ENCODE measurements at places on chromosomes 1 and 21.

GRCh38 chr1:118948846-118949245, 39.3 kb downstream of the TBX15 start:
- no peak for DNase-seq

GRCh38 chr1:228181645-228182034, 16.0 kb downstream of the IBA57 start:
- DNase-seq = no peak

- no peak for DNase-seq
Measured at GRCh38 chr1:47399138-47399845, 16.8 kb upstream of the FOXE3 start.

DNA sequence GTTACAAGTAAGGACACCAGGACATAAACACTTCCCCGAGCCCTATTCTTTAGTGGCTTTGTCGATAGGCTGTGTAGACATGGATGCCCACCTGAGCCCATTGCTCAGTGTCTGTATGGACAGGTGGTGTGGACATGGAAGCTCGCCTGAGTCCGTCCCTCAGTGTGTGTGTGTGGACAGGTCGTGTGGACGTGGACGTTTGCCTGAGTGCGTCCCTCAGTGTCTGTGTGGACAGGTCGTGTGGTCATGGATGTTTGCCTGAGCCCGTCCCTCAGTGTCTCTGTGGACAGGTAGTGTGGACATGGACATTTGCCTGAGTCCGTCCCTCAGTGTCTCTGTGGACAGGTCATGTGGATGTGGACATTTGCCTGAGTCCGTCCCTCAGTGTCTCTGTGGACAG, 38.7 kb upstream of the COL6A2 start:
- no peak for DNase-seq

DNA sequence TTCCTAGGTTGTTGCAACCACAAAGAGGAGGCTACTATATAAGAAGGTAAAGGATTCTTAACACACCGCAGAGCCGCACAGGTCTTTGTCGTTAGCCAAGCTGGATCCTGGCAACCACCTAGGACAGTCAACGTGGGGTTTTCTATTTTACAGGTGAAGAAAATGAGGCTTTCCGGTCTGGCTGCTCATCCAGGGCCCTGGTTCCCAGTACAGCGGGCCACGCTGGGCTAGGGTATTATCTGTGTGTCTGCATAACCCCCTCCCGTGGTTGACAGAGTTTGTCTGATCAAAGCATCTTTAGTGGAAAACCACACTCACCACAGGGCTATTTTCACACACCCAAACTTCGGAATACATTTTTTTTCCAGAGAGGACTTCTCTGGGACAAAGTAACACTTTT, 39.0 kb upstream of the PDE9A start:
- no peak for DNase-seq

DNA sequence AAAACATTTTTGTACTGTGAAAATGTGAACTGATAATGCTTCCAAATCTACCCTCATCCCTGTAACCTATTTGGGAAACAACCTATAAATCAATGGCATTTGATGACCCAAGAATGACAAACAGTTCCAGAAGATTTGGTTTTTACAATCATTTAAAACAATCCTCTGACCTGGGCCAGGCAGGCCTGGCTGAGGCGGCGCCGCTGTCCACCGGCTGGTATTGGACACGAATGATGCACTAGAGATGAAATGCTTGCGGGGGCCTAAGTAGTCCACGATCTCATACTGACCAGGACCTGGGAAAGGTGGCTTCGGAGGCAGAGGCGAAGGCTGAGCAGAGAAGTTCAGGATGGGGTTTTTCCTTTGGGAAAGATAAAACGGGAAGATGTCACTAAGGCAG, 41.5 kb downstream of the GRHL3 start:
- DNase-seq = no peak

DNA sequence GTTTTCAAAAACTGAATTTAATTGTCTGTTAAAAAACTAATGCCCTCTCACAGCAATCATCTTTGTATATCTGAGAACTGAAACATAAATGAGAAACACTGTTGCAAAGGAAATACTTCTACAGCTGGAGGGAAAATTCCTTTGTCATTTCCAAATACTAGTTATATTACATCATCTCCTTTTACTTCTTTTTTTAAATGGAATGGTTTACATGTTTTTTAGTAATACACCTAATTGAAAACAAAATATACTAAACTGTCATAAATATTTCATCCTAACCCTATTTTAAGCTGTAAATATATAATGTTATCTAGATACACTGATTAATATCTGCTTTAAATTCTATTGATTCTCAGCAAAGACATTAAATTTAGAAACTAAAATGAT, 19.1 kb downstream of the CDC42BPA start:
- DNase-seq = no peak

GRCh38 chr1:19430121-19431068, 54.9 kb downstream of the CAPZB start:
- no peak for DNase-seq

GRCh38 chr1:8097077-8097799, 71.1 kb upstream of the ERRFI1 start:
- no peak for DNase-seq

DNA sequence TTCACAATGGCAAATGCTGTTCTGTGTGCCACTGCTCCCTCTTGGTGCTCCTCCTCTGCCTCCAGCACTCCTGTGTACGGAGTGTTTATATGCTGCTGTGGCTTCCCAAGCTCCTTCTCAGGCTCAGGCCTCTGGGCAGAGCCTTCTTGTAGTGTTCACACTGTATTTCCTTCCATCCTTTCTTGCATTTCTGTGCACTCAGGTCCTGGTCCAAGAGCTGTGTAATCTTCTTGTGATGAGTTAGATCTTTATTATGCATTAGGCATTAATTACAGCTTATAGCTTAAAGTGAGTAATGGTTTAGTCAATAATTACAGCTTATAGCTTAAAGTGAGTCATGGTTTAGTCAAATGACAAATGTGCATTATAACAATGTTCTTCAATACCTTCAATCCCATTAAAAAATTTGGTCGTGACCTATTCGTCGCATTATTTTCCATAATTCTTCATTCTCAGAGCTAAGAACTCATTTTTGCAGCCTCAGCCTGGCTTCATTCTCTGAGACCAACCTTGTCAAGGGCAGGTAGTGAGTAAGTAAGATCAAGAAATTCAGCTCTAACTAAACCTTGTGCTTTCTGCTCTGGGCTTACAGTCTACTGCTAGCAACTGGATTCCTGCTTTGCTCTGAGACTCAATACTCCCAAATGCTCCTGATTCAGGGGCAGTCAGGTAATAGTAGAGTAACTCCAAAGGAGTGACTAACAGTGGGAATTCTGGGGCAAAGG, 154.5 kb upstream of the SPAG17 start:
- no peak for DNase-seq

- DNase-seq = no peak
Measured at GRCh38 chr1:118366286-118366685, 181.3 kb upstream of the SPAG17 start.

DNA sequence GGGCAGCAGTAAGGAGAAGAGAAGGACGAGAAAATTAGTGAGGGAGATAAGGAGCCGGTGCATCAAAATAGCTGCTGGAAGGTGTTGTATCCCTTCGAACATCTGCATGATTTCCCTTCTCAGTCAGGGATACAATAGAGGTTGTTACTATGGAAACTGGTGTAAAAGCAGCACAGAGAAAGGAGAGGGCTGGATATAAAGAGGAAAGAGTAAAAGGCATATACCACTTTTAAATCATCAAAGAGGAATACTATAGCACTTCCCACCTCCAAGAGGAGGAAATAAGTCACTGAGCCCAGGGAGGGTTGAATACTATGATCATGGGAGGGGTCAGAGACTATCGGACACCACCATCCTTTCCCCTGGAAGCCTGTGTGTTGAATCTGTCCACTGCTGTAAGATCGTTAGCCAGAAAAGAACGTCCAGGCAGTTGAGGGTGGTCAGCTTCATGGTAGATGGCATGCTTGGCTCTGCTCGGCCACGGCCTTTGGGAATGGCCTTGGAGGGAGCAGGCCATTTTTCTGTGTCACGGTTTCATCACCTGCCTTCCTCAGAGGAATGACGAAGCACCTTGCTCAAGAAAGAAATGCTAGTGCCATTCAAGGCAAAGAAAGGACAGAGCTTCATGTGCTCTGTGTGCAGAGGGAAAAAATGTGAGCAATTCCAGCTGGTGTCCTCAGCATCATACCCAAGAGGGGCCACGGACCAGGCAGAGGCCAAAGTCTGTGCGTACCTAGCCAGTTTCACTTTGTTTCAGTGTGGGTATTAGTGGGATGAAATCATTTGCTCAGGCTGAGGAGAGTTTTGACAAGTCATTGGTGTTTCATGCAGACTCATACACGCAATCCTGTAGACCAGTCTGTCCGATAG, 64.2 kb downstream of the IRF2BP2 start:
- DNase-seq = no peak

DNA sequence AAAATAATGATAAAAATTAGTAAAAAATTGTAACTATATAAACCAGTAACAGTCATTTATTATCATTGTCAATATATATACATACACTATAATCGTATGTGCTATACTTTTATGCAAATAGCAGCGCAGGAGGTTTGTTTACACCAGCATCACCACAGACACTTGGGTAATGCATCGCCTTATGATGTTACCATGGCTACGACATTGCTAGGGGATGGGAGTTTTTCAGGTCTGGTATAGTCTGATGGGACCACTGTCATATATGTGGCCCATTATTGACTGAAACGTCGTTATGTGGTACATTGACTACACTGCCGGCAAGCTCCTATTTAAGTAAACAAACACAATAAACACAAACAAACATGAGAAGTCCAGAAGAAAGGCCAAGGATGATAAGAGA, 45.6 kb downstream of the KCNK1 start:
- DNase-seq = no peak

GRCh38 chr1:30934613-30935012, 26.1 kb upstream of the SDC3 start:
- DNase-seq = no peak

DNA sequence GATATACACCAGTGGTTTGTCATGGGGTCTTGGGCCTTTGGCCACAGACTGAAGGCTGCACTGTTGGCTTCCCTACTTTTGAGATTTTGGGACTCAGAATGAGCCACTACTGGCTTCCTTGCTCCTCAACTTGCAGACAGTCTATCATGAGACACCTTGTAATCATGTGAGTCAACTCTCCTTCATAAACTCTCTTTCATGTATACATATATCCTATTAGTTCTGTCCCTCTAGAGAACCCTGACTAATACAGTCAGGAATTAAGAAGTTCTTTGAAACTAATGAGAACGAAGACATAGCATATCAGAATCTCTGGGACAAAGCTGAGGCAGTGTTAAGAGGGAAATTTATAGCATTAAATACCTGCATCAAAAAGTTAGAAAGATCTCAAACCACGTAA, 110.8 kb downstream of the SLC5A9 start:
- DNase-seq = no peak

- DNase-seq = no peak
Measured at GRCh38 chr1:109369167-109369746, 28.5 kb downstream of the SORT1 start.

GRCh38 chr1:99358770-99359169, 94.5 kb downstream of the PLPPR4 start:
- DNase-seq = no peak

DNA sequence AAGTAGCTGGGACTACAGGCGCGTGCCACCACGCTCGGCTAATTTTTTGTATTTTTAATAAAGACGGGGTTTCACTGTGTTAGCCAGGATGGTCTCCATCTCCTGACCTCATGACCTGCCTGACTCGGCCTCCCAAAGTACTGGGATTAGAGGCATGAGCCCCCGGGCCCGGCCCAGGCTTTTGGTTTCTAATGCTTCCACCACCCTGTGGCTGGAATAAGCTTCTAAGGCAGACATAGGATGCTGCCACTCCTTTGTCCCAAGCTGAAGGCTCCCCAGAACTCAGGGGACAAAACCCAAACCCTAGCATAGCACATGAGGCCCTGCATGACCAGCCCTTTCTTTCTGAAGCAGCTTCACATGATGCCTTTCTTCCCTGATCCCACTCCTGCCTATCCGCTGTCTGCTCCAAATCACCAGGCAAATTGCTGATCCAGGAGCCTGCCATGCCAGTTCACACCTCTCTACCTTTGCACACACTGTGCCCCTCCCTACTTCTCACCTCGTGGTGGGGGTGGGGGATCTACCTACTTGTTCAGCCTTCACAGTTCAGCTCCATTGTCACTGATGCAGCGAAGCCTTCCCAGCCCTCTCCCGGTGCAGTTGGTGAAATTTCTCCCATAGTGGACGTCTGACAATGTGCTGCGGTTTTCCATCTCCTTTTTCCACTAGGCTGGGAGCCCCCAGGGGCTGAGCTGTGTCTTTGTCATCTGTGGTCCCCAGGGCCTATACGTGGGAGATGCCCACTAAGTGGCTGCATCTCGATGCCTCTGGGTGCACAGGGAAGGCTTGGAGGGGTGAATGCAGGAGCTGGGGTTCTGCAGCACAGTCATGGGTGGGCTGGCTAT, 6.9 kb downstream of the PTPRU start:
- DNase-seq = no peak

- no peak for DNase-seq
Measured at GRCh38 chr1:208233546-208233945, 10.6 kb downstream of the PLXNA2 start.

Measured in cerebellar nuclear complex (tissue), 1 donor.